ENCODE measurements at places on chromosomes 12 and 14. TPM values are rescaled to one million over a fixed set of nuclear protein-coding genes. Genes with fewer than 3 reads are reported as not detected.

- no peak for DNase-seq
Observed at GRCh38 chr14:75456069-75456996, 28.5 kb downstream of the JDP2 start.

GRCh38 chr12:117444781-117445180 lies 83.4 kb upstream of the NOS1 start:
- no peak for DNase-seq

- DNase-seq: no peak
Observed at GRCh38 chr14:66268802-66269334, 217.3 kb upstream of the CCDC196 start.

The SYCP3 gene
- total RNA-seq: not detected

The ENDOU gene
- not detected for total RNA-seq

DNA sequence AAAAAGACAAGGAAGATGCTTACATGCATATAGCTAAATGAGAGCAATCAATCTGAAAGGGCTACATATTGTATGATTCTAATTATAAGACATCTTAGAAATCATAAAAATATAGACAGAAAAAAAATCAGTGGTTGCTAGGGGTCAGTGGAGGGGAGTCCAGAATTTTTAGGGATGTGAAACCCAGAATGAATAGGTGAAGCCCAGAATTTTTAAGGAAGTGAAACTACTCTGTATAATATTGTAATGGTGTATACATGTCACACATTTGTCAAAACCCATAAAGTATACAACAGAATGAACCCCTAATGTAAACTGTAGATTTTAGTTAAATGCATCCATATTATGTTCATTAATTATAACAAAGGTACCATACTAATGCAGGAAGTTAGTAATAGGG lies 713.2 kb downstream of the FLRT2 start:
- no peak for DNase-seq

The DEGS2 gene
- not detected for total RNA-seq

- no peak for DNase-seq
Observed at GRCh38 chr14:33081259-33081658, 142.6 kb downstream of the NPAS3 start.

The VRTN gene
- not detected for total RNA-seq

DNA sequence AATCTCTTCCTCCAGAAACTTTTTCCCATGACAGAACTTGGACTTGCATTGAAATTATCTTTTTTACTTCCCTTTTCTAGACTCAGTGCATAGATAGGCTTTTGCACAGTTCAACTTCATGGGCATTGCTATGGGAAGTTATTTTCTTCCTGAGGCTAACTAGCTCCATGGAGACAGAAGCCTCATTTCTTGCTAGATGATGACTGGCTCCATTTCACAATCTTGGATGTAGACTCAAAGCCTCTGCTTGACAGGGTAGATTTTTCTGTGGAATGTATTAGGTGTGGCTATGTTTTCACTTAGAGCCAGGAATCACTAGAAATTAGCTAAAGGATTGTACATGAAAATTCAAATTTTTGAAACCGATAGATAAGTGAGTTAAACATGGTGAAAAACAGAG lies 884.1 kb upstream of the MGAT4C start:
- peak; percentile 27 for DNase-seq

The TMEM30B gene
- 4.8 TPM for total RNA-seq

The CLEC7A gene
- total RNA-seq: not detected

The RPS6KA5 gene
- total RNA-seq: 3.7 TPM

DNA sequence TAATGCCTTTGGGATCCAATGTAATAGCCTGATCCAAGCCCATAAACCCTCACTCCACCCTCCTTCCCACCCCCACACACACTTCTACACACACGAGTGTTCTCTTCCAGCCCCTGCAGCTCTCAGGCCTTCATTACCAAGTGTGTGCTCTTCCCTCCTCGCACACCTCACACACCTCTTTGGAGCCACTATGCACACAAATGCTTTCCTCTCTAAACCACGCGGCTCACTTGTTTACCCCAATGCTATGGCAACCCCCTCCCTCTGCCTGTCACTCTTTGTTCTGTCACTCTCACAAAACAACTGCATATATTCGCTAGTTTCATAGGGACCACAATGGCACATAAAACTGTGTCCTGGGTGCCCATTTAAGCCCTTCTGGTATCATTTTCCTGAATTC lies 35.1 kb downstream of the PPP2R5E start:
- DNase-seq: no peak

GRCh38 chr12:75990189-75990912 lies 41.2 kb downstream of the PHLDA1 start:
- DNase-seq: no peak

DNA sequence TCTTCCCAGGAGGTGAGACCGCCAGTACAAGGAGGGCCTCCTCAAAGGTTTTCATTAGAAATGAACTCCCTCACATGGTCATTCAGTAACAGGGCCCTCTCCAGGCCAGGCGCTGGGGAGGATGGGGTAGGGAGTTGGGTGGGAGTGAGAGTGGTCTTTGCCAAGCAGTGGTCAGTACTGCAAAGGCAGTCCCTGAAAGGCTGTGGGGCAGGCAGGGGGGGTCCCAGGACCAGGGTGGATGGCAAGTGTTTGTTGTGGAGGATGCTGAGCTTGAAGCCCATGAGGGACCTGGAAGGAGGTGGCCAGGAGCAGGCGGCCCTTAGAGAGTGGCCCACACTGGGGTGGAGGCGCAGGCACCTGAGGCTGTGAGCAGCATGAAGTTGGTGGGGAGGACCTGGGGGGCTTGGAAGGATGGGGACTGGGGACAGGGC lies 26.1 kb downstream of the CEP170B start:
- DNase-seq: no peak

DNA sequence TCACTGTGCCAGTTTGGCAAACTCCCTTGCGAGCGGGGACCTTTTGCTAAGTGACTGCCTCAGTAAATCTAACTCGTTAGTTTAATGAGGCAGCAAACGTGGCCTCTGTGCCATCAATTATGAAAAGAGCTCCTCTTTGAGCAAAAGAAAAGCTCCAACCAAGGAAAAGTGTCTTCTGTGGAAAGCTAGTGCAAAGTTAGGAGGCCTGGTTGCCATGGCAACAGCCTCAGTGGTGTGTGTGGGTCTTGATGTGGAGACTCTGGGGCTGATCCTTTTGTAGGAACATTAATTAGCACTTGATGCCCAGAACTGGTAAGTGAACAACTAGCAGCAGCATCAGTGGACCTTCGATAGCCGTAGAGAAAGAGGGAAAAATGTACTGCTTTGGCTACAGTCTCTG lies 145.7 kb downstream of the CHST11 start:
- no peak for DNase-seq

The NRL gene
- 1.2 TPM for total RNA-seq

The PLEKHG7 gene
- total RNA-seq: not detected

DNA sequence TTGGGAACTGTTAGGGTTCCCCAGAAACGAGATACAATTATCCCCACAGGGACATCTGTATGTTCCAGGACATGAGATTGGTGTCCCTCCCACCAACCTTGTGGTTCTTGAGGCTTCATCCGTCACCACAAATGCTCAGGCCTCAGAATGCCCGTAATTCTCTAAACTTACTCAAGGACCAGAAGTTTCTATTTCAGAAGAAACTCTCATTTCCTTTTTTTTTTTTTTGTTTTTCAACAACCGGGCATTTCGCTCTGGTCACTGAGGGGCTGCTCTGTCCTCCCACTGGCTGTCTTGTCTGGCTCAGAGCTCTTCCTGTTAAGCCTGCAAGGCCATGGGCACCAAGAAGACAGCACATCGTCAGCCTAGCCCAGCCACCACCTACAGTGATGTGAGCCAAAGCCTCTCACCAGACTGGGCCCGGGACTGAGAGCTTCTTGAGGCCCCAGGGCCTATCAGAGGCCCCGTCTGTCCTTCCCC lies 36.2 kb downstream of the VDR start:
- no peak for DNase-seq

- DNase-seq: no peak
Observed at GRCh38 chr14:88584451-88584850, 21.6 kb downstream of the ZC3H14 start.

DNA sequence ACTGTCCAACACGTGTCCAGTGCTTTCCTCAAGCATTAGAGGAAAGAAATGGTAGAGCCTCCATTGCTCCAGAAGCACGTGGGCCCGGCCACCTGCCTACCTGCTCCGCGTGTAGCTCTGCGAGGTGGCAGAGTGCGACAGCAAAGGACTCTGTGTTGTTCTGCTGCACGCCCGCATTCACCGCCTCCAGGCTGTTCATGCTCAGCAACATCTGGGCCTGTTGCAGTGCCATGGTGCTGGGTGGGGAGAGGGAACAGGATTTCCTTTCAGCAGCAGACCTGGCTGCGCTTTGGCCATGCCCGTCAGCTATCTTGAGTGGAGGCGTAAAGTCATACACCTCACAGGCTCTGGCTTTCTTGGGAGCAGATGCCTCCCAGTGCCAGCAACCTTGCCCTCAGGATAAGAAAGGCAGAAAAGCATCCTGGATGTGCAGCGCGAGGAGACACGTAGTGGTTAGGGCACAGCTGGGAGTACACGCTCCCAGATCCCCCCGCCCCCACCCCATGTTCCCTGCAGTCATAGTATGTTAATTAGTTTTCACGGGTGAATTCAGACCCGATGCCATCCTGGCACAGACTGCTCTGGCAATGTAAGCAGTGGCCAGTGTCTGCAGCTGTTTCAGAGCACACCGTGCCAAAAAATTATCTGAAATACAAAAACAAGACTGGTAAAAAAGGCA lies 25.1 kb downstream of the ANAPC5 start:
- DNase-seq: no peak

DNA sequence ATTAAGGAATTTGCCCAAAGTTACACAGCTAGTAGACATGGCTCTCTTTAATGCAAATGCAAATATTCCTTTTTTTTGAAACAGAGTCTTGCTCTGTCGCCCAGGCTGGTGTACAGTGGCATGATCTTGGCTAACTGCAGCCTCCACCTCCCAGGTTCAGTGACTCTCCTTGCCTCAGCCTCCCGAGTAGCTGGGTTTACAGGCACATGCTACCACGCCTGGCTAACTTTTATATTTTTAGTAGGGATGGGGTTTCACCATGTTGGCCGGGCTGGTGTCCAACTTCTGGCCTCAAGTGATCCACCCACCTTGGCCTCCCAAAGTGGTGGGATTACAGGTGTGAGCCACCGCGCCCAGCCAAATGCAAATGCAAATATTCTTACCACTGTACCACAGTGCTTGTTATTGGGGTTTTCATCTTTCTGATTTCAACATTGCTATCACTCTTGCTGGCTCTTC lies 24.5 kb upstream of the HIGD1C start:
- no peak for DNase-seq

GRCh38 chr12:93460003-93460402 lies 7.3 kb upstream of the MRPL42 start:
- no peak for DNase-seq

- no peak for DNase-seq
Observed at GRCh38 chr14:34359420-34360117, 102.5 kb downstream of the SPTSSA start.

The GZMB gene
- total RNA-seq: not detected

DNA sequence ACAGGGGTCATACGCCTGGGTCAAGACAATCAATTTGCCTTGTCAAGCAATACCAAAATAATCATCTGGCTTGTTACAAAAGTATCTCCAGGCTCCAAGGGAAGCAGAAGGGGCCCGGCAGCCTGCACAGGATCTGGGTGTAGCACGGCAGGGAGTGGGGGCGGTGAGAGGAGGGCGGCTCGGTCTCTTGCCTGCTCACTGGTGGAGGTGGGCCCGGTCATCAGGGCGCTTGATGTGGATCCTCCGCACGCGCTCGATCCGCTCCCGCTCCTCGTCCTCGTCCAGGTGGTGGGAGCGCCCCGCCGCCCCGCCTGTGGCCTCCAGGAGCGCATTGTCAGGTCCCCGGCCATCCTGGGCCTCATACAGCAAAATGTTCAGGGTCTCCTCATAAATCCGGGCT lies 25.7 kb downstream of the KCTD10 start:
- no peak for DNase-seq

All from epithelial cell of proximal tubule (primary cell).